CD4-positive, alpha-beta T cell treated with Interleukin-12 subunit alpha and Interleukin-12 subunit beta, for 1 hour (primary cell): ENCODE measurements at places on chromosomes 3 and 15.

GRCh38 chr3:31735667-31736066 is 202.9 kb downstream of the STT3B start:
- DNase-seq = no peak

DNA sequence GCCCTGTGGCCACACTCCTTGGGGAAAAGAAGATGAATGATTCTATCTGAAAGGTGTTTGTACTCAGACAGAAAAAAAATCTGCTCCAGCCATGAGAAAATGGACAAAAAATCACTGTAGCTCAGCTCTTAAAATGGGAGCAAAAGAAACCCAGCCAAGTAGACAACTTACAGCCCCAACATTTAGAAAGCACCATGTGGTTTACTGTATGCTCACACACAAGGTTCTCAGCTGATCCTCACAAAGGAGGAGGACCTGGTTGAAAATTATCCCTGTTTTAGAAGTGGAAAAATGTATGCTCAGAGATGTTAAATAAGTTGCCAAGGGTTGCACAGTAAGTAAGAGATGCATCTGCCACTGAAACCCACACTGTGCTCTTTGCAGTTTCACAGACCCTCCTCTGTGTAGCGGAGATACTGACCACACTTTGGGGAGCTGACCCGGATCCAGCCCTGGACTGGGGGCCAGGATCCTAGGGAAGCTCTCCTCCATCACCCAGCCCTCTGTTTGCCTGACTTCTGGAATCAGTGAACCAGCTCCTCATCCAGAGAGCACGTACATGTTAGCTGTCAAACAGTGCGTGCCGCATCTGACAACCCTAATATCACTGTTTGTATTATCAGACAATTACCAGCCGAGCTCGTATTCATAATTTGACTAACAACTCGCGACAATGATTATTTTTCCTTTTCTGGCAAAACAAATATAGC is 32.7 kb upstream of the TPRG1 start:
- DNase-seq = no peak

- DNase-seq = no peak
Observed at GRCh38 chr3:71991046-71991445, 206.1 kb upstream of the PROK2 start.

DNA sequence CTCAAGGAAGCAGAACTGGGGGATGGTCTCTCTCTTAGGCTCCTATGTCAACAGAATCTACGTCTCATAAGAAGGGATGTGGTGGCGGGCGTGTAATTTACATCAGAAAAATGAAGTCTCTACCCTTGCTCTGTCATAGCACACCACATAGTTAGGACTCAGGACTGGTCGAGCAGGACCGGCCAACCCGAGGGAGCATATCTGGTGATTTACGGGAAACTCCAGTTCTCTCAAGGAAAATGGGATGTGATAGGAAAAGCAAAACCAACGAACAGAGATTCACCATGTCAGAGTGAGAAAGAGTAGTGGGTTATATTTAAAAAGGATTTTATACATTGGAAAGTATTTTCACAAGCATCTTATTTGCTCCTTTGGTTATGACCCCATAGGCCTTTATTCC is 54.7 kb downstream of the IGF2BP2 start:
- DNase-seq = no peak

- DNase-seq = no peak
Observed at GRCh38 chr3:181006541-181006940, 17.0 kb upstream of the DNAJC19 start.
